Stimulated activated CD8-positive, alpha-beta memory T cell treated with anti-CD3 and anti-CD28 coated beads, Interleukin-7, amount 100 ng/mL, for 48 hours (primary cell): ENCODE measurements at places on chromosomes 4 and X.

GRCh38 chr4:152448038-152448707 lies 87.7 kb downstream of the FBXW7 start:
- no peak for DNase-seq

DNA sequence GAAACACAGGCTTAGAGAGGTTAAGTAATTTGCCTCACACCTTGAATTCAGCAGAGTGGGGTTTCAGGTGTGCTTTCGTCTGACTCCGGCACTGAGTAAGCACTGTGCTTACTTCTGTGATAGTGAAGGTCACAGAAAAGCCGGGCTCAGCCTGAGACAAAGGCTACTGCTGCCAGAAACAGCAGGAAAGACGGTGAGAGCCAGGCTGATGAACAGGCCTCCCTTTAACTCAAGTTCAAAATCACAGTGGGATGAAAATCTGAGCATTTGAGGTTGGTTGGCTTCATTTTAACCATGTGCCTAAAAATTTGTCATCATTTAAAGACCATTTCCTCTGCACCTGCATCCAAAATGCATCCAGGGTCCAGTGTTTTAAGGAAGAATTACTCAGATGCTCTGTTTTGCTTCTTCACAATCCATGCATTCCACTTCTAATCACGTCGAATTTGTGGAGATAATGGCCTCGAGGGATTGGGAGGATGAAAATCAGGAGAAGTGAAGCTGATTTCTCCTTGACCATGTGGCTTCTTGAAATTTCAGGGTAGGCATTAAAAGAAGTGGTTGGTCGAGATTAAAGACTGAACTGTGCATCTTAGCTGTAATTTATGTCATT lies 121.2 kb upstream of the LNX1 start:
- DNase-seq = no peak

GRCh38 chr4:98745366-98745765 lies 87.0 kb upstream of the TSPAN5 start:
- no peak for DNase-seq

GRCh38 chr4:76207549-76207948 lies 6.1 kb downstream of the SCARB2 start:
- DNase-seq = no peak

- no peak for DNase-seq
Measured at GRCh38 chr4:104524026-104524425, 29.3 kb upstream of the CXXC4 start.

- no peak for DNase-seq
Measured at GRCh38 chr4:149752729-149753128, 62.9 kb downstream of the IQCM start.

- DNase-seq = no peak
Measured at GRCh38 chrX:119942831-119943184, 743 bp downstream of the NKAP start.

GRCh38 chr4:118834070-118834469 lies 1.9 kb downstream of the SEC24D start:
- DNase-seq = no peak

DNA sequence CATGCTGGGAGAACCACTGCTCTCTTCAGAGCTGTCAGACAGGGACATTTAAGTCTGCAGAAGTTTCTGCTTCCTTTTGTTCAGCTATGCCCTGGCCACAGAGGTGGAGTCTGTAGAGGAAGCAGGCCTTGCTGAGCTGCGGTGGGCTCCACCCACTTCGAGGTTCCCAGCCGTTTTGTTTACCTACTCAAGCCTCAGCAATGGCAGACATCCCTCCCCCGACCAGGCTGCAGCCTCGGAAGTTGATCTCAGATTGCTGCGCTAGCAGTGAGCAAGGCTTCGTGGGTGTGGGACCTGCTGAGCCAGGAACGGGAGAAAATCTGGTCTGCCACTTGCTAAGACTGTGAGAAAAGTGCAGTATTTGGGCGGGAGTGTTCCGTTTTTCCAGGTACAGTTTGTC lies 118.9 kb downstream of the SLC10A6 start:
- no peak for DNase-seq

DNA sequence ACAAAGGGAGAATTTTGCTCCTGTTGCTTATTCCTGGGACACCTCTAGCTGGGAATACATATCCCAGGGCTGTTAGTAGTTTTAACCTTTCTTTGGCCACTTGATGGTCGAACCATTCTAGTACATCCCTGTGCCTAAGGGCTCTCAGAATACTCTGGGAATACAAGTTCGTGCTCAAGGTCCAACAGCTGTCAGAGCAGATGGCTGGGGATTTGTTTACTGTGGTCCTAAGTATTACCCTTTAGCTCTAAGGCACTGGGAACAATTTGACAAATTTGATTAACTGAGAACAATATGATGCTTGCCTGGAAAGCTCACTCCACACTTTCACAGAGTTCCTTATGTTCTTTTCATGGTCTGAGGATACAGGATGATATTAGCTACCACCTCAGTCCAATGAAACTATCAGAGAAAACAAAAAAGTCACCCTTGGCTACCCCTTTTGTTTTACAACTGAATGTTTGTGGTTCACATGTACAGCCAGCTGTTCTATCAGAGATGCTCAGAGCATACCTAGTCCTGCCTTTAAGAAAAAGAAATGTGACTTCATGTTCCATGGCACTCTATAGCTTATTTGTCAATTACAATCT lies 47.4 kb upstream of the PHOX2B start:
- no peak for DNase-seq

DNA sequence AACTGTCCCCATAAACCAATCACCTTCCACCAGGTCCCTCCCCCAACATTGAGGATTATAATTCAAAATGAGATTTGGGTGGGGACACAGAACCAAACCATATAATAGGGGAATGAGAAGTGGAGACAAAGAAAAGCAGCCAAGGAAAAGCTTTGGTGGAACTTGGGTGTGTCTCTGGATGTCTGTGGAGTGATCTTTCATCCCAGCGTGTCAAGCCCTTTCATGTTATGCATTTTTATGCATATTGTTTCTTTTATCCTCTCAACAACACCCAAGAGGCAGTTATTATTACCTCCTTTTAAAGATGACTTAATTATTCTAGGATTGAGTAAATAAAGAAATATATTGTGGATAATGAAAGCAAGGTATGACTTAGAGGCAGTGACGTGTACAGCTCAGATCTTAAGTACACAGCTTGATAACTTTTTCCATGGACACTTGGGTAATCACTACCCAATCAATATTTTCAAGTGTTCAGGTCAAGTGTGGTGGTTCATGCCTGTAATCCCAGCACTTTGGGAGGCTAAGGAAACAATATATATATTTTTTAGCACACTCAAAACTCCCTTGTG lies 42.6 kb upstream of the HOPX start:
- no peak for DNase-seq

- no peak for DNase-seq
Measured at GRCh38 chr4:97646997-97647396, 496.3 kb downstream of the STPG2 start.

DNA sequence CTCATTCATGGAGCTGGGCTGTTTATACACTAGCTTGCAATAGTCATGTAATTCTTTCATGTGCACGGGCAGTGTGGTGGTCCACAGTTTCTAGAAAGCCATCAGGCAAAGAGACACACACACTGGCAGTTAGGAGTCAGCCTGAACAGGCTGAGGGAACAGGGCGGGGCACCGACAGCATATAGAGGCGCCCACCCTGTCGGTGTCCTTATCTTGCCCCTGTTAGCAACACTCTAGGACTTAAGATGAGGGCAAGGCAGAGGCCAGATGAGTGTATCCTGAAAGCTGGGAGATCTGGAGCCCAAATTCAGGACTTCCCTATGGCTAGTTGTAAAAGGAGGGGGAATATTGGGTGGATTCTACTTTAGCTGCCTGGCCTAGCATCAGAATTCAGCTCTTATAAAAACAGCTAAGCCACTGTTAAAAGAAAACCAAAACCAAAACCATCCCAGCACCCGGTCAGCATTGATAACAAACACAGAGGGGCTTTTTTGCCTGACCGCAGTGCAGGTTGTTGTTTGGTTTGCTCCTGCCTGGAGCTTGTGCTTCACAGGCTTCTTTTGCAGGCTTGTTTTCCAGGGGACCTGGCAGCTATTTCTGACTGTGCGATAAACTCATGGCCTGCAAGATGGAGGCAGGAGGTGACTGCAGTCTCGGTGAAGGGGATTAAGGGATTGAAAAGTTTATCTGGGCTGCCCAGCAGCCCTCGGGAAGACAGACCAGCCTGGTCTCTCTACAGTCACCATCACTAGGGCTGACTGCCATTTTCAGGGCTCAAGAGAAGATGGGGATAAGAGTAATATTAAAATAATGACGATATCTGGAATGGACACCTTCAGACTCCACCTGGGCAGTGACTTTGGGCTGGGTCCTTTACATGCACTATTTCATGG lies 638.9 kb downstream of the MID1IP1 start:
- DNase-seq = no peak

GRCh38 chr4:25144870-25145481 lies 15.3 kb downstream of the SEPSECS start:
- DNase-seq = no peak

DNA sequence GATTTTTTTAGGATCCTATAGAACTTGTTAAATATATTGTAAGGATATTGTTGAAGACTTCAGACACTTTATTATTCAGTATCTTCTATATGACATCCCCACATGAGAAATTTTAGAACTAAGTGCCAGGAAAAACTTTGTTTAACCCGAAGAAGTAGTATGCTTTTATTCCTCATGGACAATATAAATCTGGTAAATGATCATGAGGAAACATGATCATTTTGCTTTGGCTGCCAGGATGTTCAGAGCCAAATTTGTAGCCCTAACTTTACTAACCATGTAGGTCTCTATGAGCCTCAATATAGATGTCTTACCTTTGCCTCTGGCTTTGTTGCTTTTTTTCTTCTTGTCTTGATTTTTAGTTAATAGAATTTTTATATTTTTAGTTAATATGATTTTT lies 77.8 kb upstream of the TEX13D start:
- no peak for DNase-seq
